Left colon (tissue), 2 donors: ENCODE measurements at places on chromosomes 12 and 14. TPM values are rescaled to one million over a fixed set of nuclear protein-coding genes. Genes with fewer than 3 reads are reported as not detected.

GRCh38 chr12:132899033-132899432 is 11.6 kb upstream of the CHFR start:
- DNase-seq: no peak

- no peak for DNase-seq
Measured at GRCh38 chr14:70711451-70711850, 69.7 kb downstream of the TTC9 start.

DNA sequence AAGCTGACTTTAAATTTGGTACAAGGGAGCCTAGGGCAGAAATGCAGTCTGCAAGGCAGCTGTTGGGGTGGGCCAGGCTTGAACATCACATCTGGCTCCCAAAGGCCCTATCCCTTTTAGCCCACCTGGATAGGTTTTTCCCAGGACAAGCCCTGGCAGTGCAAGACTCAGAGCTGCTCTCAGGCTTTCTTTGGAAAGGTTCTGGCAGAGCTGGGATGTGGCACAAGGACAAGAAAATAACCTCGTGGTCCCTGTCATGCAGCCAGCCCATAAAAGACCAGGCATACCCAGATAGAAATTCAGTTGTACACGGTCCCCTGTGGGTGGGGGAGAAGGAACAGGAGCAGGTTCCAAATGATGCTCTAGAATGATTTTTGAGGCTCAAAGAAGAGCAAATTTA is 206.9 kb downstream of the TTC7B start:
- peak; percentile 42 for DNase-seq

DNA sequence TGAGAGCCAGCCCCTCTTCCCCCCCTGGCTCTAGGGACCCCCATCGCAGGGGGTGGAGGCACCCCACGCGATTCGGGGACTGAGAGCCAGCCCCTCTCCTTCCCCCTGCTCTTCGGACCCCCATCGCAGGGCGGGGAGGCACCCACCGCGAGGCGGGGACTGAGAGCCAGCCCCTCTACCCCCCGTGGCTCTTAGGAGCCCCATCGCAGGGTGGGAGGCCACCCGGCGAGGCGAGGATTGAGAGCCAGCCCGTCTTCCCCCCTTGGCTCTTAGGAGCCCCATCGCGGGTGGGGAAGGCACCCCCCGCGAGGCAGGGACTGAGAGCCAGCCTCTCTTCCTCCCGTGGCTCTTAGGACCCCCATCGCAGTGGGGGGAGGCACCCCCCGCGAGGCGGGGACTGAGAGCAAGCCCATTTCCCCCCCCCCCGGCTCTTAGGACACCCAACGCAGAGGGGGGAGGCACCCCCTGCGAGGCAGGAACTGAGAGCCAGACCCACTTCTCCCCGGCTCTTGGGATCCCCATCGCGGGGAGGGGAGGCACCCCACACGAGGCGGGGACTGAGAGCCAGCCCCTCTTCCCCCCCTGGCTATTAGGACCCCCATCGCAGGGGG is 45.6 kb downstream of the DDX11 start:
- no peak for DNase-seq

The LRCOL1 gene
- total RNA-seq: not detected

DNA sequence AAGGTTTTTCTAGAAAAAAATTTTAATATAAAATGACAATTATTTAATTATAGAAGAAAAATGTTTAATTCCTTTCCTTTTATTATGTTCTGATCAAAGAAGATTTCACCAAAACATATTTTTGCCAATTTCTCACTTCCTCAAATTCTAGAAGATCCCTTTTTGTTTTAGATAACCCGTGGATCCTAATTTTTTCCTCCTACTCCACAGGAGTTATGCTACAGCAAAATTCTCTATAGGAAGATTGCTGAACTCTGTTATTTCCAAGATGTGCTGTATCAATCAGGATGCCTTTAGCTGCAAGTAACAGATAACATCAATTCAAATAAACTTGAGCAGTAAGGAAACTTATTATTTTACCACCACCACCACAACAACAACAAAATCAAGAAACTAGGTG is 3.8 kb upstream of the SNX6 start:
- no peak for DNase-seq

GRCh38 chr12:85283560-85283959 is 3.5 kb downstream of the ALX1 start:
- no peak for DNase-seq
